CD4-positive, CD25-positive, alpha-beta regulatory T cell (primary cell): ENCODE measurements at places on chromosomes 7 and 10. TPM values are rescaled to one million over a fixed set of nuclear protein-coding genes. Genes with fewer than 3 reads are reported as not detected.

GRCh38 chr7:150942001-150942590 is 36.0 kb downstream of the KCNH2 start:
- peak; percentile 79 for DNase-seq
- H3K27me3 ChIP-seq: no peaks in the 10 kb centered on the region
- peaks cover 17% of the 10 kb centered on the region for H3K4me1 ChIP-seq
- no peak overlapping the region for H3K27ac ChIP-seq
- H3K4me3 ChIP-seq: no peak overlapping the region
- H3K36me3 ChIP-seq: no peaks in the 10 kb centered on the region

DNA sequence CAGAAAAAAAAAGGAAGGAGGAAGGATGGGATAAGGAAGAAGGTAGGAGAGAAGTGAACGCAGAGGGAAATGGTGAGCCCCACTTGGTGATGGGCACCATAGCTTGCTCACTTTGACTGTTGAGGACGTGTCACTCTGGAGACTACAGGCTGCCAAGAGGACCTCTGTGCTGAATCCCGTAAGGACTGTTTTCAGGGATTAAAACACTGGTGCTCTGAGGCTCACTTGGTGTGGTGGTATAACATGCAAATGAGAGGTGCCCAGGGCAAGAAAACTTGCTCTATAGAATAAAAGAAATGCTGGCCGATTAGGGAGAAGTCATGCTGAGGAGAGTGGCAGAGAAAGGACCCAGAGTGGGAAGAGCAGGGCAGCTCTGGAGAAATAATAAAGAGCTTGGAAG is 5.3 kb upstream of the IL2RA start:
- H3K36me3 ChIP-seq: no peaks in the 10 kb centered on the region
- no peaks in the 10 kb centered on the region for H3K27me3 ChIP-seq
- H3K4me1 ChIP-seq: peaks cover 92% of the 10 kb centered on the region
- peak; percentile 7 for DNase-seq

- H3K36me3 ChIP-seq: no peaks in the 10 kb centered on the region
- H3K27ac ChIP-seq: no peak overlapping the region
- no peaks in the 10 kb centered on the region for H3K27me3 ChIP-seq
- no peak for DNase-seq
Measured at GRCh38 chr10:24995072-24995471, 20.9 kb downstream of the ENKUR start.

DNA sequence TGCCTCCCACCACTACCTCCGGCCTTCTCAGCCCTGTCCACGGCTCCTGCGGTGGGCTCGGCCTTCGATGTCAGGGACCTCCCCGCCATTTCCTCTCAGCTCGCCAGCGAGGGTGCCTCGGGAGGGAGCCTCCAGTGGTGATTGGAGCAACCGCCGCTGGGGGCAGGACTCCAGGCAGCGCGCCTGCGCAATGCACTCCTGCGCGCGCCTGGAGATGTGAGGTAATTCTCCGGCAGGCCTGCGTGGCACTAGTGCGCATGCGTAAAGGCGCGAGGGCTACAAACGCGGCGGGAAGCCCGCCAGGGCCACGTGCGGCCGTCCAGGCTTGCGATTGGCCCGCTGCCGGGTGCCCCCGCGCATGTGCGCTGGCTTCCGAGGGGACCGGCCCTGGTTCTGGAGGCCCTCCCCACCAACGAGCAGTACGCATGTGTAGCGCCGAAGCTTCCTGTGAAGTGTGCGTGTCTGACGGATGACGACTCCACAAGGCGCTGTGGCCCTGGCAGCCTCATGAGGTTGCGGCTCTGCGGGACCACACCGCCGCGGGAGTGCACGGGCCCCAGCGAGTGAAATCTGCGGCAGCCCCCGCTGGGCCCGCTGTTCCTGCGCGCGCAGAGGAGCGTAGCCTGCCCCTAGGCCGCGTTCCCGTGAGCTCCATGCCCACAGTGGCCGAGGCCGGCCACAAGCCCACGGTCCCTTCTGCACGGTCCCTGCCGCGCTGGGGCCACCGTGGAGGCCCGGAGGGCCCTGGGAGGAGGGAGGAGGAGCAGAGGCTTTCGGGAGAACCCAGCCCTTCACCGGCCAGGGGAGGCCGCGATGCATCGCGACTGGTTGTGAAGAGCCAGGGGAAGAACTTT is at the start of gene SYCE1:
Gene SYCE1, minus strand, starts transcription at position 143 of the 854 bp plus-strand sequence. Its CDS starts 54 bp downstream, at position 89.
- DNase-seq: peak; percentile 36
- H3K4me3 ChIP-seq: no peak within 1 kb of the TSS
- H3K27me3 ChIP-seq: peaks cover 2% of the 10 kb centered on the region

- H3K4me1 ChIP-seq: no peaks in the 10 kb centered on the region
- no peak overlapping the region for H3K27ac ChIP-seq
- no peaks in the 10 kb centered on the region for H3K36me3 ChIP-seq
- H3K27me3 ChIP-seq: peaks cover 11% of the 10 kb centered on the region
- no peak overlapping the region for H3K4me3 ChIP-seq
Measured at GRCh38 chr10:3312403-3312940, 139.9 kb upstream of the PITRM1 start.

Gene KCNIP2
- 0.08 TPM for polyA plus RNA-seq

DNA sequence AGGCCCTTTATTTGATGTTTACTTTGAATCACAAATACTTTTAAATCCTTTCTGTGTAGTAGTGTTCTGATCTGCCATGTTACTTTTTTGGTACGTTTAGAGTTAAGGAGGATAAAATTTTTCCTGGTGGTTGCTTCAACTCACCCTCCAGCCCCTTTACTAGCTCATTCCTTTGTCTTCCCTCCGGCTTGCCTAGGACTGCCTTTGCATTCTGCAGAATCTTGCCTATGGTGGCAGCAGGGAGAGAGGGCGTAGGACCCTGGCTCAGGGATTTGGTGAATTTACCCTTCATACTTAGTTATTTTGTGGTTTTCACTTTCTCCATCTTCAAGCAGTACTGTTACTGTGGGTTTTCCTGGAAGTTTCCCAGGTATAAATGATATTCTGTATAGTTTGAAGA is 833.5 kb downstream of the XPNPEP1 start:
- no peak overlapping the region for H3K4me3 ChIP-seq
- no peaks in the 10 kb centered on the region for H3K27me3 ChIP-seq
- H3K27ac ChIP-seq: no peak overlapping the region
- no peaks in the 10 kb centered on the region for H3K36me3 ChIP-seq

GRCh38 chr7:135773464-135773863 is 24.9 kb upstream of the FAM180A start:
- H3K4me3 ChIP-seq: no peak overlapping the region
- H3K27me3 ChIP-seq: peaks cover 3% of the 10 kb centered on the region

DNA sequence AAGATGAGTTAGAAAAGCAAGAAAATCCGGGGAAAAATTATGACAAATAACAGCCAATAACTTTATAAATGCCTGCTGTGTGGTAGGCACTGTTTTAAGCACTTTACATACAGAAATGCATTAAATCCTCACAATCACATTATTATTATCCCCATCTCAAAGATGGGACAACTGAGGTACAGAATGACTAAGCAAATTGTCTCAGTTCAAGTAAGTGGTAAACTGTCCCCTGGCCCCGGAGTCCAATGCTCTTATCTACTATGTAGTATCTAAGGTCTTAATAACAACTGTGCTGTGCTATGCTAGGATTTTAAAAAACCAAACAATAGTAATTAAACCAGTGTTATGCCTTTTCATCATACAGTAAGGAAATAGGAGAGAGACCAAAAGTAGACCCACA is 105.6 kb downstream of the RTKN2 start:
- no peak overlapping the region for H3K27ac ChIP-seq
- no peak overlapping the region for H3K4me3 ChIP-seq
- no peaks in the 10 kb centered on the region for H3K27me3 ChIP-seq
- H3K36me3 ChIP-seq: no peaks in the 10 kb centered on the region
